RPMI7951 (cell line): ENCODE measurements at places on chromosomes 4 and X. TPM values are rescaled to one million over a fixed set of nuclear protein-coding genes. Genes with fewer than 3 reads are reported as not detected.

S100P gene
- not detected in 2 replicates for total RNA-seq

UGT2B17 gene
- not detected in 2 replicates for total RNA-seq

SOWAHB gene
- not detected in 2 replicates for total RNA-seq

SHOX gene
- total RNA-seq: not detected in 2 replicates

ARHGEF38 gene
- total RNA-seq: not detected in 2 replicates

MAPK10 gene
- total RNA-seq: 14.5 and 15.0 TPM in 2 replicates

DNA sequence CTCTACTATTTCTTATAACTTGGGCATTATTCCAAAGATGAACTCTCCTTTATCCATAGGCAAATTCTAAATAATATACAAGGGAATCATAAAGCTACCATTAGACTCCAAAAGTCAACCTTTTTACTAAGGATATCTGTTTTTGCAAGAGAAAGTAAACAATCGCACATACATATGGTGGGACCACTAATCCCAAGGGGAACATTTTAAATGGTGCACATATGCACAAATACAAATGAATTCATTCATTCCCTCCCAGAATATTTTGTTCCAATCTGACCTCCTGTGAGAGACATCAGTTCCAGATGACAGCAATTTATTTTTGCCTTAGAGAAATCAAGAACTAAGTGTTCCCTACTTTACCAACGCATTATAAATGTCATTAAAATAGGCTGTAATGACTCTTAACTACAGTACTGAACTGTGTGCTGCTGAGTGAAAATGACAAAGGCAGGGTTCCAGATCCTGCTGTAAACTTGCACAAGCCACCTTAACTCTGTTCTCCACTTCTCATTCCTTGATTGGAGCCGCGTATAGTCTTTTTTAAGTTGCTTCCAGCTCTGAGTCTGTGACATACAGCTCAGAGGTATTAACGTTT lies 2.0 kb downstream of the DHX15 start:
- DNase-seq: no peak

DNA sequence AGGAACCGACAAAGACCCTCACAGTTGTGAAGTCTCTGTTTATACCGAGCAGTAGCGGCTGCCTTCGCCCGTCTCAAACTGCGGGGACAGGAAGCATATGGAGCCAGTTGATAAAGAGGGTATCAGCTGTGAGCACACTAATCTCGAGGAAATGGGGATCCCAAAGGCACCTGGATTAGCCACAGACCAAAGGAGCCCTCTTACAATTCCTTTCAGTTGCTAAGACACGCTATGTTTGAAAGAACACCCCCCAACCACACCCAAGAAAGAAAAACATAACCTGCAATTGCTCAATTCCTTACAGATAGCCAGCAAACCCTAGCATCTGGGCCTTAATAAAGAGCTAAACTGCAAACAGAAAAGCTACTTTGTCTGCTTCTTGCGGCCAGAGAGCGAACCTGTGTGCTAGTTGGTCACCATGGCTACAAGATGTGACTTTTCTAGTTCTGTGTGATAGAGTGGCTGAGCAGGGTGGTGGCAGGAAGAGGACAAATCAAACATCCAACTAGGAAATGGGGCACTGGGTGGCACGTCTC lies 23.3 kb upstream of the CHRNA9 start:
- DNase-seq: no peak

- no peak for DNase-seq
These were observed 327.8 kb upstream of the HAND2 start for GRCh38 chr4:173857828-173858227.

GRCh38 chrX:14673764-14674163 lies 144.4 kb downstream of the GLRA2 start:
- DNase-seq: peak; percentile 80

DNA sequence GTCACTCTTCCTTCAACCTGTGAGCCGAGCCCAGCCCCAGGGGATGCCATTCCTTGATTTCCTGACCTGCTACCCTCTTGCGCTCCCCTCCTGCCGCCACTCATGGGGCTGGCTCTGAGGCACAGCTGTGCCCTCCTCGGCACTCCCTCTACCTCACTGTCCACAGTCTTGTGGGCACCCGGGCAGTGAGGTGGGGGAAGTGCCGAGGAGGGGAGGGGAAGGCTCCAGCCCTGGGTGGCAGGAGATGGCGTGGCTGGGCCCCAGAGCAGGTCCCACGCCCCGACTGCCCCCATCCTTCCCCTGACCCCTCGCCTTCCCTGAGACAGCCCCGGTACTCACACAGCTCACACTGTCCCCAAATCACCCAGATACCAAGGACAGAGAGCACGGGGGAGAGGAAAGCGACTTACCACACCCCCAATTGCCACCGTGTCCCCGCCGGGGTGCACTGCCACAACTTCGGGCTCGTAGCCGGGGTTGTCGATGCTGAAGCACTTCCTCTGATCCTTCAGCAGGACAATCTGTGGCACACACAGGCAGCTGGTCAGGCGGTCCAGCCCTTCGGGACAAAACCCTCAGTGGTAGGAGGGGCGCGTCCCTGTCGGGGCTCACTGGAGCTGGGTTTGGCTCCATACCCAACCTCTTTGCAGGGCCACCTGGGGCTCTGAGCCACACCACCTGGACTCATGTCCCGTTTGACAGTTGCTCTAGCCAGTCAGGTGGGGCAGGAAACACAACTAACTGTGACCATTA lies 37.9 kb downstream of the WDR1 start:
- no peak for DNase-seq

DNA sequence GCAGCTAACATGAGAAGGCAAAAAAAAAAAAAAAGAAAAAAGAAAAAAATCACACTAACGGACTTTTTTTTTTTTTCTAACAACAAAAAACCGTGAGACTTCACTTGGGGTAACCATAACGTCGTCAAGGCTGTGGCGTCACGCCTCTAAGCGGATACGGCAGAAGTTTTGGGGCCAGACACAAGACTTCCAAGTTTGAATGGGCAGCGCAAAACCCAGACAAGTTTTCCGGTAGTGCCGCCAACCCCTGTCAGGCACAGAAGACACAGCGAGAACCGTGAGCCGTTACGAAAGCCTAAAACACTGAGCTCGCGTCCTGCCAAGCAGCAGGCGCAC lies 556 bp upstream of the SMARCA5 start:
- DNase-seq: no peak

- no peak for DNase-seq
These were observed 3.7 kb downstream of the USP38 start for GRCh38 chr4:143188136-143189088.

DNA sequence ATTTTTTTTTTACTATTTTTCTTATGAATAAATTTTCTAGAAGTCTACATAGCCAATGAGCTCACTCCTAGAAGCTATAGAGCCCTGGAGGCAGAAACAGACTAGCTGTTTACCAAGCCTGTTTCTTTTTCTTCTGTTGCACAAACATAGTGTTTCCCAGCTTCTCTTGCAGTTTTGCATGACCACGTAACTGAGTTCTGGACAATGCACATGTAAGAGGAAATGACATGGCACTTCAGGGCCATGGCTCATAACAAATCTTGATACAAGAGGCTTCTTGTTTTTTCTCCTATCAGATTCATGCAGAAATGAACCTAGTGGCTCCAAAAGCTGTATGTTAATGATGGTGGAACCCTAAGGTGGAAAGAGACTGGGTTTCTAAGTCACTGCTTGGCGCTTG lies 127.4 kb downstream of the ZNF330 start:
- peak; percentile 4 for DNase-seq

DNA sequence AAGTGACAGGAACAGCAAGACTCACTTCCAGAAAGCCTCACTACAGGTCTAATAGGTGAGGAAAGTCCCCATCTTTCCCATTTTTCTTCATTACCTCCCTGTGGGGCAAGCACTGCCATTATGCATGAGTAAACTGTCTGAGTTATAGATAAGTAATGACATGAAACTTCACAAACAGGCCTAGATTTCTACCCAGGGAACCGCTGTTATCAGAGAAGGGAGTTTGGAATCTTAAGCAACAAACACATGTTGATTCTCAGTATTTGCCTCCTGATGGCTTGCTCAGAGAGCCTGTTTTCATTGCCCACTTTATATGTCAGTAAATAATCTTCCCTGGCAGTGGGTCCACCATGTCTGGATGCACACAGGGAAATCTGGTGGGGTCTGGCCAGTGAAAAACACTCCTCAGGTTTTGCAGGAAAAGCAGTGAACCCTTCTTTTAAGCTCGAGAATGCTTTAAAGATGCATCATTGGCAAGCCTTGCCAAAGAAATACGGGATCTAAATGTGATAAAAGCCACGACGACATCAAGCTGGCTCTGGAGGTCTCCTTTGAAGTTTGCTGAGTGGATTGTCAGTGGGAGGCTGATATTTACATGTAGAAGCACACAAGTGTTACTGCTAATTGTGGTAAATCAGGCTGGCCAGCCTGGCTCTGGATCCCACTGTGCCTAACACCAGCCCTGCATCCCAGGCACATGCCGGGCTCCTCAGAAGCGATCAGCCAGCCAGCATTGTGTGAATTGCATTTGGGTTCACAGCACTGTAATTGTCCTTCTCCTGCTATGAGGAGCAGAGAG lies 25.2 kb downstream of the PDGFRA start:
- peak; percentile 6 for DNase-seq

DNA sequence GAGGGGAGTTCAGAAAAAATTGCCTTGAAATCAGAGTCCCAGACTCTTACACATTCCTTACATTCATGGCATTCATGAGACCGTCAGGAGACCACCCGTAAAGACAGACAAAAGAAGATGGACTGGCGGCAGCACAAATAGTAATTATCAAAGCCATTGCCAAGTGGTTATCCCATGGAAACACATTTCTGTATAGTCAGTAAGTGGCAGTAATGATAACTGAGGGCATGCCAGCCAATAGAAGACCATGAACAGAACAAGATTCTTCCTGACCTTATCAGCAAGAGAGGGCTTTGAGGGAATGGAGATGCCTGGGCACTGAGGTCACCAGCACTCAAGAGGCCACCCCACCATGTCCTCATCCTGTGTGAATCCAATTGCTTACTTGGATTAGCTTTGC lies 121.7 kb upstream of the HCCS start:
- DNase-seq: no peak

GRCh38 chrX:132171478-132171877 lies 43.7 kb upstream of the FRMD7 start:
- DNase-seq: peak; percentile 7

- no peak for DNase-seq
These were observed 17.0 kb upstream of the NELFA start for GRCh38 chr4:2025817-2026216.
